ENCODE measurements at places on chromosomes 5 and 9.

- H3K4me1 ChIP-seq, result no peaks in the 10 kb centered on the region
- no peak for DNase-seq
- no peak overlapping the region for H3K4me3 ChIP-seq
- H3K36me3 ChIP-seq, result no peaks in the 10 kb centered on the region
- peaks cover 8% of the 10 kb centered on the region for H3K27me3 ChIP-seq
- no peak overlapping the region for H3K27ac ChIP-seq
These were observed 179.4 kb downstream of the PJA2 start for GRCh38 chr5:109230369-109230768.

GRCh38 chr5:103428411-103428871 is 134.1 kb downstream of the NUDT12 start:
- H3K4me3 ChIP-seq, result no peak overlapping the region
- no peak overlapping the region for H3K27ac ChIP-seq
- H3K36me3 ChIP-seq, result no peaks in the 10 kb centered on the region
- peaks cover 9% of the 10 kb centered on the region for H3K27me3 ChIP-seq

GRCh38 chr9:122200960-122201595 is 27.7 kb downstream of the LHX6 start:
- no peak overlapping the region for H3K4me3 ChIP-seq
- H3K27me3 ChIP-seq, result peaks cover 40% of the 10 kb centered on the region
- H3K27ac ChIP-seq, result no peak overlapping the region
- no peak for DNase-seq

DNA sequence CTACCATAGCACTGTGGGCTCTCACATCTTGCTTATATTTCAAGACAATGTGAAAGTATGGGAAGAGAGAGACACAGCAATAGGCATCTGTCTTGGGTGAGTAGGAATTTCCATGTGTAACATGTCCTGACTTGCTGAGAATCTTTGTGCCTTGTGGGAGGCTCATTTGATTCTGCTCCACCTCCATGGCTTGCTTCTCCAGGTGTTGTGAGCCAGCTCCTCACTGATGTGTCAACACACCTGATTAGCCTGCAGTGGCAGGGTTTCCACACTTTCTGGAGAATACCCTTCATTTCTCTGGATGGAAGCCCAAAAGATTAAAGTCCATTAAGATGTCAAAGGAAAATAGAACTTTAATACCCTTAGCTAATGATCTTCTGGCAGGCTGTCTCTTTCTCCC is 613.6 kb downstream of the ZNF608 start:
- H3K4me3 ChIP-seq, result no peak overlapping the region
- H3K36me3 ChIP-seq, result no peaks in the 10 kb centered on the region

GRCh38 chr9:85940275-85940831 is 593 bp upstream of the NAA35 start:
- no peak for DNase-seq
- no peak overlapping the region for H3K27ac ChIP-seq
- H3K4me1 ChIP-seq, result peaks cover 3% of the 10 kb centered on the region
- H3K27me3 ChIP-seq, result no peaks in the 10 kb centered on the region
- peaks cover 20% of the 10 kb centered on the region for H3K36me3 ChIP-seq
- no peak overlapping the region for H3K4me3 ChIP-seq

- H3K4me3 ChIP-seq, result no peak overlapping the region
- H3K27ac ChIP-seq, result no peak overlapping the region
- H3K36me3 ChIP-seq, result peaks cover 28% of the 10 kb centered on the region
- peaks cover 20% of the 10 kb centered on the region for H3K4me1 ChIP-seq
These were observed 3.2 kb downstream of the STARD4 start for GRCh38 chr5:111509119-111509518.

DNA sequence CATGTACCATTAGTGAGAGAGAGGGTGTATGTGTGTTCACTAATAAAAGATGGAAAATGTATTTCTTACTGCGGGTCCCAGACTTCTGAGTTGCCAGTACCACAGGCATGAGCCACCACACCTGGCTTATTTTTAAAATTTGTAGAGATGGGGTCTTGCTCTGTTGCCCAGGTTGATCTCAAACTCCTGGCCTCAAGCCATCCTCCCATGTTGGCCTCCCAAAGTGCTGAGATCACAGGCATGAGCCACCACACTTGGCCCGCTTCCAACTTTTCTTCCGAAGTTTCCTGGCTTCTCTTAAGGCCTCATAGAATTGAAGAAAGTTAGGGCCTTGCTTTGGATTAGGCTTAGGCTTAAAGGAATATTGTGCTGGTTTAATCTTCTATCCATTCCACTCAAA is 40.4 kb upstream of the F2RL2 start:
- H3K4me3 ChIP-seq, result no peak overlapping the region
- peaks cover 66% of the 10 kb centered on the region for H3K36me3 ChIP-seq
- no peak for DNase-seq
- H3K27me3 ChIP-seq, result no peaks in the 10 kb centered on the region
- H3K27ac ChIP-seq, result peak overlapping the region; percentile 85

DNA sequence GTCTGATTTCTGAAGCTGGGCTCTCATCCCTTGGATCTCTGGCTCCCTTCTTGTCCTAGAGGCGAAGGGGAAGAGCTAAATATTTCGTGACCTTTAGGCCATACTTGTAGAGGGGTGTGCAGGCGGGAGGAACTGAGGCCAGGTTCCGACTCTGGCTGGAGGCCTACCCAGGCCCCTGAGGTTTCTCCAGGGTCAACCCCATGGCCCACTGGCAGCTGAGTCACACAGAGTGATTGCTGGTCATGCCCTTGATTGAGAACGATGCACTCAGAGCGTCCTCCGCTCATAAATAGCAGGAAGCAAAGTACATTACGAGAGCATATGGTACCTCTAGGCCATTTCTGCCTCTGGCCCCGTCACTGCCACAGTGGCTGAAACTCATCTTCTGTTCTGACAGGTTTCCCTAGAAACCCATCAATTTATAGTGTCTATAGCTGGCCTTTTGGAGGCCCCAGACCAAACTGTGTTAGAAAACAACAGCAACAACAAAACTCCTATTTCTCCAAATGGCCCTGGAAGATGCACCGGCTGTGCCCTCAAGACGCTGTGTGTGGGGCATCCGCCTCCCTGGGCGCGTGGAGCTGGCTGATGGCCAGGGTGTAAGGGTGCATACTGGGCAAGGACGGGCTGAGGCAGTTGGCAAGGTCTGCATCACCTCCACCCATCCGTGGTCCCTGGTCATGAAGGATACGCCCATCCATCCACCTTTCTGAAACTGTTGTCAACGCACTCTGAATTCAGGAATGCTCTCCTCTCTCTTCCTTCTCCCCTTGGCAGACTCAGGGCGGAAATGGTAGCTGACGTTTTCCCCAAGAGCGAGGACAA is 32.9 kb upstream of the FCN1 start:
- H3K4me1 ChIP-seq, result no peaks in the 10 kb centered on the region
- DNase-seq, result no peak
- H3K27ac ChIP-seq, result no peak overlapping the region
- H3K4me3 ChIP-seq, result no peak overlapping the region
- no peaks in the 10 kb centered on the region for H3K36me3 ChIP-seq

- DNase-seq, result no peak
- no peaks in the 10 kb centered on the region for H3K4me1 ChIP-seq
- no peaks in the 10 kb centered on the region for H3K27me3 ChIP-seq
- no peak overlapping the region for H3K27ac ChIP-seq
- H3K36me3 ChIP-seq, result peaks cover 43% of the 10 kb centered on the region
These were observed 16.1 kb upstream of the IL13 start for GRCh38 chr5:132641841-132642240.

- H3K36me3 ChIP-seq, result peaks cover 19% of the 10 kb centered on the region
- DNase-seq, result no peak
- H3K4me1 ChIP-seq, result no peaks in the 10 kb centered on the region
- no peak overlapping the region for H3K4me3 ChIP-seq
These were observed 49.5 kb downstream of the MRRF start for GRCh38 chr9:122314165-122314564.

GRCh38 chr5:143204474-143205246 is 198.8 kb downstream of the NR3C1 start:
- no peaks in the 10 kb centered on the region for H3K27me3 ChIP-seq
- no peak overlapping the region for H3K4me3 ChIP-seq
- peak overlapping the region; percentile 36 for H3K27ac ChIP-seq
- peaks cover 11% of the 10 kb centered on the region for H3K36me3 ChIP-seq

DNA sequence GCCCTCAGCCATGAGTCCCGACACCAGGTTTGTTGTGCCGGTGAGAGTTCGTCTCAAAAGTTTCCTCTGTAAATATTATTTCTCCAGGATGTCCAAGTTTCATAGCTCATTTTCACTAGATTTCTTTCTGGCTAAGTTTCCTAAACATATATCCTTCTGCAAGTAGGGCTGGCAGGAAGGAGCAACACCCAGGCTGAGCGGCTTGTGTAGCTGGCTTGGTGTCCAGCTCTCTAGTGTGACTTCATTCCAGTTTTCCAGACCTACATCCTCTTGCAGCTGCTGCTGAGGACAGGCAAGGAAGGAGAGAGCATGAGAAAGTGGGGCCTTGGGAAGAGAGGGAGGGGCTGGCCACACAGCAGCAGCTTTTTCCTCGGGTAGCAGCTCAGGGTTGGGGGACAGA is 80.3 kb downstream of the FGF1 start:
- H3K4me3 ChIP-seq, result no peak overlapping the region
- no peaks in the 10 kb centered on the region for H3K36me3 ChIP-seq
- DNase-seq, result no peak

GRCh38 chr5:142324136-142324870 is 518 bp downstream of the SPRY4 start:
- H3K4me3 ChIP-seq, result peak overlapping the region; percentile 88
- peaks cover 8% of the 10 kb centered on the region for H3K36me3 ChIP-seq
- peaks cover 20% of the 10 kb centered on the region for H3K4me1 ChIP-seq
- peaks cover 97% of the 10 kb centered on the region for H3K27me3 ChIP-seq
- H3K27ac ChIP-seq, result no peak overlapping the region

DNA sequence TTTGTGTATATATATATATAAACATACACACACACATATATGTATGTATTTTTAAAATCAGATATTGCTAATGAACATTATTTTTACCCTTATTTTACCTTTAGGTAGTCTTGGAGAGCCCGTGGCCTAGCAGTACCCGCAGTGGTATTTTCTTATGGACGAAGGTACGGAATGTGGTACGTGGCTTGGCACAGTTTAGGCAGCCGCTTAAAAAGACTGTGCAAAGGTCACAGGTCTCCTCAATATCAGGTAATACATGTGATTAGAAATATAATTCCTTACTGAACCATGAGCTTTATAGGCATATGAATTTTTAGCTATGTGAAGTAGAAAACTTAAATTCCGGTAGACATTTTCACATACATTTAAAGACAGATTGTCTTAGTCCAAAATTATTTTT is 43.9 kb downstream of the RPS6 start:
- H3K4me3 ChIP-seq, result no peak overlapping the region
- H3K4me1 ChIP-seq, result no peaks in the 10 kb centered on the region
- no peaks in the 10 kb centered on the region for H3K27me3 ChIP-seq
- H3K27ac ChIP-seq, result no peak overlapping the region

GRCh38 chr5:76149636-76150035 is 66.5 kb downstream of the SV2C start:
- DNase-seq, result no peak
- H3K4me1 ChIP-seq, result no peaks in the 10 kb centered on the region
- no peaks in the 10 kb centered on the region for H3K27me3 ChIP-seq
- H3K27ac ChIP-seq, result no peak overlapping the region

DNA sequence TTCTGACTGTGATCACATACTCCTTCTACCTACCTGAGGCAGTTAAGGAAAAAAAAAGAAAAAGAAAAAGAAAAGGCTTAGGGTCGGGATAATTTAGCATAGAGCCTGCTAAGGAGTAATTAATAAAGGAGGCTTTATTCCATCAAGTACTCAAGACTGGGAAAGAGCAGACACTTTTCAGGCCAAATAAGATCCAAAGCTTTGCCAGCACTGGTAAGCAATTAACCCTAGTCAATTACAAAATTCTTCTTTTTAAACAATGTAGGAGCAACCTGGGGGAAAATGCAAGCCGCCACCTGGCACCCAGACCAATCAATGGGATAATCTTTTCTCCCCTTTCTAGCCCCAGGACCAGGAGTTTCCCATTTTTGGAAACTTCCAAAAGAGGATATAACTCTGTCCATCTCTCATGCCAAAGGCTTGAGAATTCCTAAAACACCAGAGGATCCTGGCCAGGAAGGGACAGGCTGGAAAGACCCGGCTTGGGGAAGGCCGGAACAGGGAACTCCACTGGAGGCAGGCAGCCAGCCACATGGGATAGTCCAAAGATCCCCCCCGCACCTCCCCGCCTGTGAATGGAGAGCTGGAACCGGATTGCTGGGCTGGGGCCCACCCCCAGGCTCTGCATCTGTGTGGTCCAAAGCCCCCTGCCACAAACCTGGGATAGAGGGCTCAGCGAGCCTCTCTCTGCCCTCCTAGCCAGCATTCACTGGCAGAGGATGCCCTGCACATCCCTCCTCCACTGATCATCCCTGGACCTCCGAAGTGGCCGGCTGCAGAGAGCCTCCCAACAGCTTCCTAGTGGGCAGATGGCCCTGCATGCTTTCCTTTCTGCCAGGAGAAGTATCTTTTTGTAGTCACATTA is 117.8 kb downstream of the ZNF354C start:
- no peaks in the 10 kb centered on the region for H3K36me3 ChIP-seq
- no peaks in the 10 kb centered on the region for H3K4me1 ChIP-seq
- peaks cover 17% of the 10 kb centered on the region for H3K27me3 ChIP-seq
- no peak for DNase-seq
- no peak overlapping the region for H3K4me3 ChIP-seq
- no peak overlapping the region for H3K27ac ChIP-seq

GRCh38 chr5:56620903-56621677 is 194.3 kb upstream of the MAP3K1 start:
- H3K4me3 ChIP-seq, result no peak overlapping the region
- H3K36me3 ChIP-seq, result no peaks in the 10 kb centered on the region
- peaks cover 1% of the 10 kb centered on the region for H3K4me1 ChIP-seq
- no peaks in the 10 kb centered on the region for H3K27me3 ChIP-seq
- no peak overlapping the region for H3K27ac ChIP-seq
- DNase-seq, result no peak

- no peaks in the 10 kb centered on the region for H3K36me3 ChIP-seq
- H3K4me3 ChIP-seq, result no peak overlapping the region
- DNase-seq, result no peak
- H3K27me3 ChIP-seq, result peaks cover 53% of the 10 kb centered on the region
- H3K4me1 ChIP-seq, result peaks cover 3% of the 10 kb centered on the region
- H3K27ac ChIP-seq, result no peak overlapping the region
These were observed 1.8 kb downstream of the SLC6A18 start for GRCh38 chr5:1226839-1227581.

- DNase-seq, result no peak
- H3K27ac ChIP-seq, result no peak overlapping the region
- no peaks in the 10 kb centered on the region for H3K27me3 ChIP-seq
- H3K36me3 ChIP-seq, result no peaks in the 10 kb centered on the region
- H3K4me1 ChIP-seq, result no peaks in the 10 kb centered on the region
These were observed 6.6 kb upstream of the ARSI start for GRCh38 chr5:150309101-150309885.

Data from effector memory CD8-positive, alpha-beta T cell (primary cell).